ENCODE measurements at places on chromosomes 3 and 15.
A peak's percentile ranks its signal among the peaks of the same experiment; 100 is the strongest.

DNA sequence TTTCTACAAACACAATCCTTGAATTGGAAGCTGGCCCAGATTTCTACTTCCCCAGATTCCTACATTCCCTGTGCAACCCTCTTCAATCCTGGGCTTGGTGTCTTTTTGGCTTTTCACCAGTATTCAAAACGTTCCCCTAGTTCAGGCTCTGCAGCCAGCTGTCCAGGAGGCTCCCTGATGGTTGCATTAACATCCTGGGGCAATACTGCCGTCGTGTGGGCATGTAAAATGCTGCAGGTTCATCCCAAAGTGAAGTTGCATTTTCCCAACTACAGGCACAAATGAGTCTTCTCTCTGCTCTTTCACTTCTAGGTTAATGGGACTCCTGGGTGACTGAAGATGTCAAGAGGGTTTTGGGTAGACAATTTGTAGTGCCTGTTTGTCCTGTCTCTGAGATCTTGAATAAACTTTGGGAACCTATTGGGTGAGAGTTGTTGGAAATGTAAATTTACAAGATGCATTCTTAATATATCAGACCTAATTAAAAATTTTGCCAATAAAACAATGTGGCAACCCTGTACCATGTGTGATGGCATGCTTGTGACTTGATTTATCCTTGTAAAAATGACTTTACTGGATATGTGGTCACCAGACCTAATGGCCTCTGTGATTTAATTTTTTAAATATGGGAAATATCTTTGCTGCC, 28.6 kb downstream of the SOX14 start:
- peak; percentile 3 for DNase-seq

GRCh38 chr3:120393243-120393642, 44.1 kb upstream of the LRRC58 start:
- DNase-seq = no peak

DNA sequence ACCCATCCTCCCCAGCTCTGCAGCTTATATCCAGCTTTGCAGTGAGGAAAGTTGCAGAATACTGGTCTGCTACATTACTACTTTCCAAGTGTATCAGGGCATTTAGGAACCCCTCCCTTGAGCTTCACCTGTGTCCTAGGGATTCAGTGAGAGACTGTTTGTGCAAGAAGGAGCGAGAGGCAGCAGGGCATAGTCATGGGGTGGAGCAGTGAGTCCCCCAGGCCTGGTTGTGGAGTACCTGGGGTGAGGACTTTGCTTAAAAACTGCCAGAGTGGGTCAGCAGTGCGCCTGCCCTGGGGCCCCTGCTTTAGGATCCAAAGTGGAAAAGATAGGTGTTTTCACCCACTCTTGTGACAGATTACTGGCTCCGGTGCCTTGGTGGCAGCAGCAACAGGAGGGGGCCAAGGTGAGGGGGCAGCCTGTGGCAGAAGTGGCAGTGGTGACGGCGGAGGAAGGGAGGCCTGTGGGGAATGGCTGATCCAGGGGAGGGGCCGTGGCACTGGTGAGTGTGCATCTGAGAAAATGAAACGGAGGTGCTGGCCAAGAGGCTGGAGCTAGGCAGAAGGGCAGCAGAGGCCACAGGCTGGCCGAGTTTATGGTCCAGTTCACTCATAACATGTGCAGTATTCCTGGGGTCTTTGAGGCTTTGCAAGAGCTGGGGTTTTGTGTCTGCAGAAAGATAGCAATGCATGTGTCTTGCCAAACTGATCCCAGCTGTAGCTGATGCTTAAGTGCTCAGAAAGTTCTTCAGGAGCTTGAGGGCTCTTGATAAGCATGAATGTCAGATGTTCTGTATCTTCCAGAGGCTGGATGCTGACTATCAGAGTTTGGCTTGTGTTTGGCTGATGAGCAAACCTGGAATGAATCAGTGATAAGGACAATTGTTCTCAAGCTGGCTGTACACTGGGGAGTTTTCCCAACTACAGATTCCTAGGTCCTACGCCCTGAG, 43.4 kb downstream of the GOLGA6A start:
- no peak for DNase-seq

GRCh38 chr3:142691527-142691926, 32.3 kb upstream of the TRPC1 start:
- DNase-seq = no peak

DNA sequence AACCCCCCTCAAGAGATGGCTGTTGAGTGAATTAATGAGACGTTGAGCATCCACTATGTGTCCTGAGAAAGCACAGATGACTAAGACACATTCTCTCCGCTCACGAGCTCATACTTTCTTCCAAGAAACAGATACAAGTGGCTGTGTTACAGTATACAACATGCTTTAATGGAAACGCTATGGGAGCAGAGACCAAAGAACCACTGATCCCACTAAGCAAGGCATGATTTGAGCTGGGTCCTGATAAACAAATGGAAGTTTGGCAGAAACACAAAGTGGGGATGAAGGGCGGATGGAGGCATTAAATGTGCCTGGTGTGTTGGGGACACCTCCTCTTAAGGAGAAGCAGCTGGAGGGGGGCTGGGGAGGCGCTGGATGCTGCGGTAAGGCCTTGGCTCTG, 129.4 kb downstream of the UACA start:
- DNase-seq = no peak

DNA sequence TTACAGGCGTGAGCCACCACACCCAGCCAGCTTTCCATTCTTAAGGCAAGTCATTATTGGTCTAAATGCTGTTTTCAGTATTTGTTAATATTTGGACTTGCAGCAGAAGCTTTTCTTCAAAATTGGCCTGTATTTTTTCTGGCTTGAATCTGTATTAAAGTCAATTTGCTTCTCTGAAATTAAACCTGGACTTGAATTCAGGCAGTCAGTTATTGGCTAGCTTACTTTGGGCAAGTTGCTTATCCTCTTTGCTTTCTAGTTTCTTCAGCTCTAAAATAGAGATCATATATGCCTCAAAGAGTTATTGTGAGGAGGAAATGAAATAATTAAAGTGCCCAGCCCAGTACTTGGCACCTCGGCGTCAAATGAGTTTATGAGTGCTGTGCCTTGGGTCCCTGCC, 17.3 kb downstream of the STARD9 start:
- DNase-seq = no peak

Measured in MV-4-11 (cell line).